ENCODE measurements at places on chromosomes 12 and 14.

DNA sequence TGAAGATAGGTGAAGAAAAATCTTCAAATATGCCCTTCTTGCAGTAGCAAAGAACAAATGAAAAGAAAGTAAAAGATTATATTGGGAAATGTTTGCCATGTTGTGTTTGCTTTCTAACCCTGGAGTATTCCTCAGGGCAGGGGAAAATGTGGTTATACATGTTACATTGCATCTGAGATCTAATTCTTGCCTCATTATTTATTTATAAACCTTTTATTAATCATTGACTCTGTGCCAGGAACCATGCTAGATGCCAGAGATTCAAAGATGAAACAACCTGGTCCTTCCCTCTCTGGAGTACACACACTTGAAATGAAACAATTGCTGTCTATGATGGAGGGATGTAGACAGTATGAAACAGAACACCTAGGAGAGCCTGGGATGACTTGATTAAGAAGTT is 128.1 kb upstream of the HMGA2 start:
- no peak for DNase-seq

DNA sequence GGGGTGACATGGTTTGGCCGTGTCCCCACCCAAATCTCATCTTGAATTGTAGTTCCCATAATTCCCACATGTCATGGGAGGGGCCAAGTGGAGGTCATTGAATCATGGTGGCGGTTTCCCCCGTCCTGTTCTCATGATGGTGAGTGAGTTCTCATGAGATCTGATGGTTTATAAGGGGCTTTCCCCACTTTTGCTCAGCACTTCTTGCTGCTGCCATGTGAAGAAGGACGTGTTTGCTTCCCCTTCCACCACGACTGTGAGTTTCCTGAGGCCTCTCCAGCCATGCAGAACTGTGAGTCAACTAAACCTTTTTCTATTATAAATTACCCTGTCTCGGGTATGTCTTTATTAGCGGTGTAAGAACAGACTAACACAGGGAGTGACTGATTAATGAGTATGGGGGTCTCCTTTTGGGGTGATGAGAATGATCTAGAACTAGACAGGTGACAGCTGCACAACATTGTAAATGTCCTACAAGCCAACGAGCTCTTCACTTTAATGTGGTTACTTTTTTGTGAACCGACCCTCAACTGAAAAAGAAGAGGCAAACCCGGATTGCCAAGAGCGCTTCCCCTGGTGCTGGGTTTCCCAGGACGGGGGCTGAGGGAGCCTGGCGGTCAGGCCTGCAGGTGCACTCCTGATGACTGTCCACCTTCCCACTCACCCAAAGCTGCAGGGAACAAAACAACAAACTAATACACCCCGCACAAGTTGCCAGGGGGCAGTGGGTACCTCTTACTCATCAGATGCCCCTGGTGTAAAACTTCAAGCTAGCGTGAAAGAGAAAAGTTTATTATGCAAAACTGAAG is 90.1 kb downstream of the NCOR2 start:
- DNase-seq = no peak

- no peak for DNase-seq
Observed at GRCh38 chr14:97233319-97233985, 436.3 kb downstream of the VRK1 start.

DNA sequence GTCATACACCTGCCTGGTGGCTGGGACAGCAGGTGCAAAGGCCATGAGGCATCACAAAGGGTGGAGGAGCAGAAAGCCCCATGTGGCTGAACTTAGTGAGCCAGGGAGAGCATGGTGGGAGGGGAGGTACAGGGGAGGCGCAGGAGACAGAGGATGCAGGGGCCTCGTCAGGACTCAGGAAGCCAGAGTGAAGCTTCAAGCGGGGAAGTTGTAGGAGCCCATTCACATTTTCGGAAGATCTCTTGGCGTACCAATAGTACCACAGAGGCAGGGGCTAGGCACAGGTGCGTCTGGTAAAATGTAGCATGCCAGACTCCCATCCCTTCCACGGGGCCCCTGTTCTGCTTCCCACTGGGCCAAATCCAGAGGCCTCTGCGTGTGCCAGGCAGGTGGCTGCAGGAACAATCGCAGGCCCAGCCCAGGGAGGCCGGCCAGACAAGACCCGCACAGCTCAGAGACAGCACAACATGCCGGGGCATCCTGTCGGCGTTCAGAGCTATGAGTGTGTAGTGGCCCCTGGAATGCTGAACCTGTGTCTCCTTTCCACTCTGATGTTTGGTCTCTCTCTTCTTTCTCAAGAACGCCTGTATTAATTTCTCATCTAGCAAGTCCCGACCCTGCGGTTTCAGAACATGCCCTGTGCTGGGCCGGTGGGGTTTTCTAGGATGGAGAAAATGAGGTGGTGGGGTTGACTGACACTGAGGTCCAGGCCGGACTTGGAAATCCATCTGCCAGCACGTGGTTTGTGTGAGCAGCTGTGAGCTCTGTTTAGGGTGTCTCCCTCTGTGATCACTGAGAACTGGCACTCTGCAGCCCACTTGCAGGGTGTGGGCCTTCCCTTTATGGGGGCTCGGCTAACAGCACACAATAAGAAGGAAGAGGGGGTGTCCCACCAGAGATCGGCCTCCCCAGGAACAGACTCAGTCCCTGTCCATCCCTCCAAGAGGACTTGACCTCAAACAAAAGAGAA is 5.5 kb upstream of the TMEM132D start:
- no peak for DNase-seq

DNA sequence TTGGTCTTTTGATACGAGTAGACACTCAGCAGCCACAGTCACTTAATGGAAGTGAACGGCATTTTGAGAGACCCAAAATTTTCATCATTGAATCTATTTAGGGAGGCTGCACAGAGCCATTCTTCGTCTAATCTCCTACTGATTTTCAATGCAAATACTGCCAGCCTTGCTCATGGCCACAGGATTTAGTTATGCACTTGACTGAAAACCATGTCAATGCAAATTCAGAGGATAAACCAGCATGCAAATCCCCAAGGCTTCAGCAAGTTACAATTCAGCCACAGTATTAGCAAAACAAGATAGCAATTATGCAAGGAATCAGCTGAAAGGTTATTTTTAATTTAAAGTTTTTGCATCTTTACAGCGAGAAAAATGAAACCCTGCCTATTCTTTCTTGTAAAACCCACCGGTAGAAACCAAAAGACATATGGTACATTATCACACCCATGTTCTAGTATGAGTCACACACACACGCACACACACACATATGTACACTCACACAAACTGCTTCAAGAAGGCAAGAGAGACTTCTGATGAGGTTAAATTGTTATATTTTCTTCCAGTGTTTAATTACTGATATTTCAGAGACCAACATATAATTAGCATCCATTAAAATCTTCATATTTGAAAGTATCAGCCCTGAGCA is 985.3 kb upstream of the FLRT2 start:
- no peak for DNase-seq

DNA sequence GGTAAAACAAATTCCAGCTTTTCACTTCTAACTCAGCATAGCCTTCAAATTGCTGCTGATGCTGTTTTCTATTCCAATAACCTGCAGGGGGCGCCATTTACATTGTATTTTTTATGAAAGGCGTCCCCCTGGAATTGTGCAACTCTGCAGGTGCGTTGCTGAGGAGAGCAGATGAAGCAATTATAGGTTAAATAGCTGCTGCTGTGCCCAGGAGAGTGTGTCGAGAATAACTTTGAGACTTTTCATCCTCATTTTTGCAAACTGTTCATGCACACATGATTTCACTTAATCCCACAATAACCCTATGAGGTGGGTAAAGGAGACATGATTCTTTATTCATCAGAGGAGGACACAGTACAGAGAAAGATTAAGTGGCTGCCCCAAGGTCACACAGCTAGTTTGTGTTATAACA is 75.7 kb downstream of the MYRFL start:
- peak; percentile 12 for DNase-seq

DNA sequence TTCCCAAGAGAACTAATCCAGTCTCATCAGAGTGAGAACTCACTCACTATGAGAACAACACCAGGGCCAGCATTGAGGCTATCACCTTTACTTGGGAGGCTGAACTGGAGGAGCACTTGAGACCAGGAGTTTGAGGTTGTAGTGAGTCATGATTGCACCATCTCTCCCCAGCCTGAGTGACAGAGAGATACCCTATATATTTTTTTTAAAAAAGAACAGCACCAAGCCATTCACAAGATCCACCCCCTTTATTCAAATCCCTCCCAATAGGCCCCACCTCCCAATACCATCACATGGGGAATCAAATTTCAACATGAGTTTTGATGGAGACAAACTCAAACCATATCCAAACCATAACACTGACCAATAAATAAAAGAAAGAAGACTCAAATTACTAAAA is 3.7 kb upstream of the TMX1 start:
- no peak for DNase-seq

Data from substantia nigra (tissue), 51 donors.